ENCODE measurements at places on chromosomes 4 and X.

- no peak for DNase-seq
These were observed 38.8 kb downstream of the SEC31A start for GRCh38 chr4:82851885-82852750.

GRCh38 chr4:40546506-40546905 is 83.2 kb downstream of the RBM47 start:
- no peak for DNase-seq

DNA sequence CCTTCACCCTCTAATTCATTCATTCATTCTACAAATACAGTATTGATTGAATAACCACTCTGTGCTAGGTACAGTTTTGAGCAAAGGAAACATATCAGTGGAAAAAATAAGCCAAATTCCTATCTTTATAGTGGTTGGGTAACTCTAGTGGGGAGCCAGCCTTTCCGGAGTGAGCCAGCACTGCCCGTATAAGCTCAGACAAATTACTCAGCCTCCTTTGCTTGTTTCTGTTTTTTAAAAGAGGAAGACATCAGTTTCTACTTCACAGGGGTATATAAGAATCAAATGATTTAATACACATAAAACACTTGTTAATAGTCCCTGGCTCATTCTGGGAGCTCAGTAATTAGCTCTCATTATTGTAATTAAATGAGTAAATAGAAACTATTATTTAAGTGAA is 238.2 kb upstream of the MAD2L1 start:
- DNase-seq = no peak

DNA sequence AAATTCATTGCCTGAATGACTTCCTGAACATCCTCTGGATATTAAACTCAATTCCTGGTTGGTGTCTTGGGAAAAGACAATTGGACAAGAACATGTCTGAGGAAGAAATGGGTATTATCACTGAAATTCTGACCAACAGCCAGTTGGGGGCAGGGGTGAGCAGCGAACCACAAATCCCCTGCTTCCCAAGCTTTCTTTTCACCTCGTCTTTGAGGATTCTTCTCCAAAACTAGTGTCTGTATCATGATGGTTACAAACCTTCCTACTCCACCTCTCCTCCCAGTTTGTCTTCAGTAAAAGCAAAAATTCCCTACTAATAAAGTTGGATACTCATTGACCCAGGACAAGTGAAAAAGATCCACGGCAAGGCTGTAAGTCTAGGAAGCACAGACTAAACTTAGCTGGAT is 48.3 kb upstream of the WDR1 start:
- DNase-seq = no peak

DNA sequence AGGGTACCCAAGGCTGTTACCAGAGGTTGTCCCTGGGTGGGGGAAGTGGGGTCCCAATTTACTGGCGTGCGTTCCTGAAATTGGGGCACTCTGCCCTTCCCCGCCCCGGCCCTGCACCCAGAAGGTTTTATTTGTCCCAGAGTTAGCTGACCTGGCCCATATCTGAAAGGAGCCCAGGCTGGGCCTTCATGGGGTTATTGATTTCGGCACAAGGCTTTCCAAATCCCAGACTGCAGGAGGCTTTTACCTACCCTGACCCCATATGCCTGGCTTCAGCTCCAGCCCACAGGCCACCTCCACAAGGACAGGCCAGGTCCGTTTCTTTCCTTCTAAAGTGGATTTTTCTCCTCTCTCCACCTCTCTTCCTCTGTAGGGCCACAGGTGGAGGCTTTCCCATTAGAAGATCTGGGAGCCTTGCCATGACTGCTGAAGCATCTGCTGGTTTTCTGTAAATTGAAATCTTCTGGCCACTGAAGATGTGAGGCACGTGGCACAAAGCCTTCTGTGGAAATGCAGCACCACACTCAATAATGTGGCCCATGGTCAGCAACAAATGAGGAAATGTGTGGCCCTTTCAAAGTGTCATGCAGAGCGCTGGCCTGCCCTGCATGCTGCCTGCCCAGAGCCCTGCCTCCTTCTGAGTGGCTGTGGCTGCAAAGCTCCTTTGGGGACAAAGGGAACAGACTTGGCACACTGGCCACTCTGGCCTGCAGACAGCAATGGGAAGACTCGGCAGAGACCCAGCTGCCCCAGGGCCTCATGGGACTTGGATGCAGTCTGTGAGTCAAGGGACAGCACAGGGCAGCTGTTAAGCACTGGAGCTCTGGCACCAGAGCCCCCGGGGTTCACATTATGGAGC is 43.1 kb upstream of the MTM1 start:
- no peak for DNase-seq

GRCh38 chrX:104742355-104742754 is 176.4 kb downstream of the IL1RAPL2 start:
- no peak for DNase-seq

DNA sequence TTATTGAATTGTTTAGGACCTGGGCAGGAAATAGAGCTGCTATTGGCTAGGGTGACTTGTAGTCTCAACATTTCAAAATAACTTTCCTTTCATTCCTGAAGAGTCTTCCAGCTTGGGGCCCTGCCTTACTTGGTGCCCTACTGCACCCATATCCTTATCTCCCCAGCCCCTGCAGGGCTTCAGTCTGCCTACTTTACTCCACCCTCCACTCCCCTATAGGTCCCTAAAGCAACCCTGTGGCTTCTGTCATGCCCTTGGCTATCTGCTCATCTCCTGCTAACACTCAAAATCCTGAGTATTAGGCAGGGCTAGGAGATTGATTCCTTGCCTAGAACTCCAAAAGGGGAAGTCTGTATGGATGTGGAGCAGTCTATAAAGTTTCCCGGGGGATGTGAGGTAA is 57.6 kb upstream of the PRKG2 start:
- DNase-seq = no peak

Measured in activated CD4-positive, CD25-positive, alpha-beta regulatory T cell treated with anti-CD3 and anti-CD28 coated beads, Interleukin-2, amount 50 U/mL, for 16 hours (primary cell).